ENCODE measurements at places on chromosomes 11 and 22.
A peak's percentile ranks its signal among the peaks of the same experiment; 100 is the strongest.

GRCh38 chr22:20918663-20919218, 1.5 kb downstream of the CRKL start:
- no peak for DNase-seq

- no peak for DNase-seq
These were observed 142.1 kb downstream of the MYO18B start for GRCh38 chr22:25884121-25884520.

DNA sequence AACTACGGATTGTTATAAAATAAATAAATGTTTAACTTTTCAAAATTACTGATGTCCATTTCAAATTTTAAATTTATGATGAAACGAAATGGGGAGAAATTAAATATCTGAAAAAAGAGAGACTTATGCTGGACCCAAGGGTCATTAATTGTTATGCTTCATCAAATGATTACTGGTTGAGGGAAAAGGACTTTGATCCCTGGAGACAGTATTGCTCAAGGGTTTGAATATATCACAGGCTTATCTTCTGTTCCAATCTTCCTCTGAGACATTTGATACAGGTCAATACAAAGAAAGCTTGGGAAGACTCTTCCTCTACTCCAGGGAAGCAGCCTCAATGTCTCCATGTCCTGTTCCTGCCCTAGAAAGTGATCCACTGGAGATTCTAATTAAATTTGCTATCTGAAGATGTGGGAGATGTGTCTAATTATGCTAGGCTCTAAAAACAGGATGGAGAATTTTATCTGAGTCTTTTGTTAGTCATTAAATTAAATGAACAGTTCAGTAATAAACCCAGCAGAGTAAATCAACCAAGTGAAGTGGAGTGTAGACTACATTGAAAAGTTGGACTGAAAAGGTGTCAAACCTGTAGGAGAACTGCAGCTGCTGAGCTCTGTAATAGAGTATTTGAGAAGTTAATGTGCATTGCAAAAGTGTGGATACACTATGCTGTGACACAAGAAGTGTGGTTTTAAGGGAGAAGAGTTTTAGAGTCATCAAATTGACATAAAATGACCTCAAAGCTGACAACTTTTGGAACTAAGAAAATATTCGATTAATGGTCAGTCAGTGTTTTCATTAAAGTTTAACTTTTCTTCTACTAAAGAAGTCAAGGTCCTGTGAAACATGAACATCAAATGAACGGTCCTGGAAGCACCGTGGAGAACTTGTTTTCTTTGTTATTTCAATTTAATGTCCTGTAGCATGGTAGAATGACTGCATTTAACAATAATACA, 623.7 kb upstream of the CCDC90B start:
- no peak for DNase-seq

DNA sequence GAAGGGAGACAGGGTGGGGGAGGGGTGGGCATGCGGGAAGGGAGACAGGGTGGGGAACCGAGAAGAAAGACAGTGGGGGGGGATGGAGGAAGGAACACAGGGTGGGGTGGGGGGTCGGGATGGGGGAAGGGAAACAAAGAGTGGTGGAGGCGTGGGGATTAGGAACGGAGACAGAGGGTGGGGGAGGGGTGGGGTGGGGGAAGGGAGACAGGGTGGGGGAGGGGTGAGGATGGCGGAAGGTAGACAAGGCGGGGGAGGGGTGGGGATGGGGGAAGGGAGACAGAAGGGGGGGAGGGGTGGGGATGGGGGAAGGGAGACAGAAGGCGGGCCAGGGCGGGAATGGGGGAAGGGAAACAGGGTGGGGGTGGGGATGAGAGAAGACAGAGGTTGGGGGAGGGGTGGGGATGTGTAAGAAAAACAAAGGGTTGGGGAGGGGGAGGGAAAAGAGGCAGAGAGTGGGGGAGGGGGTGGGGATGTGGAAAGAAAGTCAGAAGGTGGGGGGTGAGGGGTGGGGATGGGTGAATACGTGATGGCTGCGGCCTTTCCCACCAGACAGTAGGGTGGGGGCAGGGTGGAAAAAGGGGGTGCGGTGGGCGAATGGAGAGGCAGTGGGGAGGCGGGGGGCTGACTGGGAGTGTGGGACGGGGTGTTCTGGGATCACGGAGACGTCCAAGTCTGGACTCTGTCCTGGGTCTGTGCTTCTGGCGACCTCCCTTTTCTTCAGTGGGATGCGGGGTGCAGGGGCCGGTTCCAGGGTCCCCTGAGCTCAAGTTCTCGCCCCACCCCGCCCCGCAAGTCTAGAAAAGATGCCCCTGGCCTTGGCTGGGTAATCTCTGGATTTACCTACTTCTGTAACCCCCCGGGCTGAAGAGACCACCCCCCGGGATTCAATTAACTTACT, 744 bp downstream of the PRAME start:
- peak; percentile 7 for DNase-seq

All from common myeloid progenitor, CD34-positive (primary cell).